ENCODE measurements at places on chromosomes 4 and X.

DNA sequence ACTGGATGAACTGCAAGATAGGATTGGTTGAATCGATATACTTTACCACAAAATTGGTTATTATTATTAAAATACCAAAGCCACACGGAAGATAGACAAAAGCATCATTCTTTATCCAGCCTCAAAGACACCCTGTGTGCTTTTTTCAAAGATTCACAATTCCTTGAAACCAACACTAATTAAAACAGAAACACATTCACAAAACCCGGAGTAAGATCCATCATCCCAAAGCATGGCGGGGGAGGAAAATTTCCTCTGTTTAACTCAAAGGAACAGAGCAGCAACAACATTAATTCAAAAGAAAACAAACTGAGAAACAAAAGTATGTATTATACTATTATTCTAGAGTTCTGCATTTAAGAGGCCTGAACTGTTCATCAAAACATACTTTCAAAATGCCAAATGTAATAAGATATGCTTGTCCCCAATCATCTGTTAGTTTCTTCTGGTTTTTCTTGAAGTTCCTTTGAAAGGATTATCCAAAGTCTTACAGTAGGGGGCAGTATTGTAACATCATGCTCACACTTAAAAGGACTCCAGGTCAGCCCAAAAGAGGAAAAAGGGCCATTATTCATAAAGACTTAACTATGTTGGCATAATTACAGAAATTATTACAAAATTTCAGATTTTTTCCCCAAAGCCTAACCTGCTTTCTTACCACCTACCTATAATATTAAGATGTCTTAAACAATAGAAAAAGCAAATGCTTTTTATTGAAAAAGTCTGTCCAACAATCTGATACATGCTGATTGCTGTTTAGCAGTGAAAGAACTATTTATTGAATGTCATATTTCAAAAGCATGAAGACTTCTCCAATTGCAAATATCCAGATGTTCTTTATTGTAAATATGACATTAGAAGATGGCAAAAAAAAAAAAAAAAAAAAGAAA, 168.7 kb downstream of the SCFD2 start:
- no peak for DNase-seq

DNA sequence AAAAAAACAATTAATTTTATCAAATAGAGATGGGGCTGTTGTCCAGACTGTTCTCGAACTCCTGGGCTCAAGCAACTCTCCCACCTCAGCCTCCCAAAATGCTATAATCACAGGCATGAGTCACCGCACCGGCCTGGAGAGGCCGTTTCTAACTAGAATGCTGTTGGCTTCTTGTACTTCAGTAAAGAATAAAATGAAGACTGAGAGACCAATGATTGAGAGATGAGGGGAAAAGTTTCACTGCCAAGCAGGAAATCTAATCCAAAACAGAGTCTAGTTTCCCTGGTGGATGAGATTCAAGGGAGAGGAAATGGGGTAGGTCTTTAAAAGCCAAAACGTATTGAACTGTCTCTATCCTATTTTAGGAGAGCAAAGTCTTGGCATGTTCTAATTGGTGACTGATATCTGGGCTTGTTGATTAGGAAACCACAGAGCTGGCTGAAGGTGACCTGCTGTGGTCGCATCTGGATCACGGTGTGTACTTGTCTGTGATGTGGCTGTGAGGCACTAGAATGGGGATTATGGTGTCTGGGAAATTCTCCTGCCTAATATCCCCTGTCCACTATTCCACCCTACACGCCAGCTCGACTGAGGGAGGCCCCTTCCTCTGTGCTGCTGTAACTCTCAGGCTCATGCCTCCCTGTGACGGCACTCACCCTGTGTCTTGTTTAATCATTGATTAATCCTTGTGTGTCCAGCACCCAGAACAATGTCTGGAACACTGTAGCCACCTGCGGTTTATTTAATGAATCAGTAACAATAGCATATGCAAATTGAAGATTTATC, 15.0 kb upstream of the TRIM2 start:
- DNase-seq: no peak

- DNase-seq: no peak
These were observed 6.5 kb upstream of the USP46 start for GRCh38 chr4:52665592-52665991.

- DNase-seq: no peak
These were observed 96.5 kb downstream of the ARHGAP10 start for GRCh38 chr4:147828331-147828905.

DNA sequence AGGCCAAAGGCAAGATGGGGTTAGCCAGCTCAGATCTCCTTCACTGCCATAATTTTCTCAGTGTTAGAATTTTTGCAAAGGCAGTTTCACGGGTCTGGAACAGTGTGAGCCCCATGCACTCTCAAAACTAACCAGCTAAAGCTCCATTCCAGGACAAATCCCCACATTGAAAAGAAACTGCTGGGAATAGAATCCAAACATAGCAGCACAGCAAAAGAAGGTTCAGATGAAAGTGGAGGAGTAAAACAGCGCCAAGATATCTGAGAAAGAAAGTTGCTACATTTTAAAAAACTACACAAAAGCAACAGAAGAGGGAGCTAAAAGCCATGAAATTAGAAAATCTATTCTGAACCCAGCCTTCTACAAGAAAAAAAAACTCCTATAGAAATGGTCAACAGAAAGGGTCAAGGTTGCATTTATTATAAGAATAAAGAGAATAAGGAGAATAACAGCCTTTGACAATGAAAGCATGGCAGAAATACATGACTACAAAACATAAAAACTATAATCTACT, 39.6 kb upstream of the SLC7A3 start:
- DNase-seq: no peak

- no peak for DNase-seq
These were observed 106.3 kb downstream of the TRAPPC11 start for GRCh38 chr4:183765251-183765911.

GRCh38 chr4:187139141-187139540, 415.5 kb upstream of the FAT1 start:
- no peak for DNase-seq

GRCh38 chrX:53082773-53083616, 828 bp downstream of the TSPYL2 start:
- DNase-seq: no peak

GRCh38 chr4:71050809-71051208, 57.4 kb downstream of the DCK start:
- DNase-seq: no peak

DNA sequence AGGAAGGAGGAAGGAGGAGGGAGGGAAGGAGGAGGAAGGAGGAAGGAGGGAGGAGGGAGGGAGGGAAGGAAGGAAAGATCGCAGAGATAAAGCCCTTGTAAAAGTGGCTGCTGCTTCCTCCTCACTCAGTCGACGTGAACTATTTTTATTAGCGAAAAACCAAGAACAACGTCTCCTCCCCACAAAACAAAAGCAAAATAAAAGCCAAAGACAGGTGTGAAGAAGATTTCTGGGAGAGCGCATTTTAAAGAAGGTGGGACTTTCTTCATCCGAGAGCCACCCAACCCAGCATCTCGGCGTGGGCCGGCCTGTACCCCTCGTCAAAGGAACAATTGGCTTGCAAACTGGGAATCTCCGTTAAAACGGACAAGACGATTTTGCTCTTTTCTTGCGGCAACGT, 40.7 kb upstream of the ASMTL start:
- DNase-seq: no peak

DNA sequence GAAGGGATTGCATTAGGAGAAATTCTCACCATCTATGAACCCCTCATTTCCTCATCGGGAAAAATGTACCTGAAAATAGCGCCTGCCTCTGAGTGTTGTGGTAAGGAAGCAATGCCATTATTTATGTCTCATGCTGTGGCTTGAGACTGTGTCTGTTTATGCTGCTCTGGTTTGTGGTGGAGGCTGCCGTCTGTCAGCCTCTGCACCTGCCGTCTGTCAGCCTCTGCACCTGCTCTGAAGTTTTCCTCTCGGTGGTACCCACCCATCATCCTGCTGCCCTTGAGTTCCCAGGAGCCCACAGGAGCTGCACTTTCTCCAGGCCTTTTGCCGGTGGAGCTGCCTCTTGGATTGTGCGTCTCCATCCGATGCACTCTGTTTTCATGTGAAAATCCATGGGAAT, 68.5 kb upstream of the PPP2R3B start:
- DNase-seq: no peak

DNA sequence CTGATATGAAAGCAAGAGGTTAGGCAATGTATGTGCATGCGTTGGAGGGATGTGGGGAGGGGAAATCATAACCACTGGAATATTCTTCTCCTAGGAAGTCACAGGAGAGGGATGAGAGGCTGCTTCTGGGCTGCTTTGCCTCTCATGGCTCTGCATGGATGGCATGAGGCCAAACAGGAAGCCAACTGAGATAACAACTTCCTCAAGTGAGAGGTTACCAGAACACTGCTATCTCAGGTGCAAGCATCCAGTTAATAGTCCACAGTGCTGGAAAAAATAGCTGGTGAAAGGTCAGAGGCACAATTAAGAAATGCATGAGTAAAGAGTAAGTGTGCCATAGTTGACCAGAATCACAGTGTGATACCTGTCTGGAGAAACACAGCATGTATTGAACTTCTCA, 113.3 kb downstream of the ELOVL6 start:
- DNase-seq: no peak

DNA sequence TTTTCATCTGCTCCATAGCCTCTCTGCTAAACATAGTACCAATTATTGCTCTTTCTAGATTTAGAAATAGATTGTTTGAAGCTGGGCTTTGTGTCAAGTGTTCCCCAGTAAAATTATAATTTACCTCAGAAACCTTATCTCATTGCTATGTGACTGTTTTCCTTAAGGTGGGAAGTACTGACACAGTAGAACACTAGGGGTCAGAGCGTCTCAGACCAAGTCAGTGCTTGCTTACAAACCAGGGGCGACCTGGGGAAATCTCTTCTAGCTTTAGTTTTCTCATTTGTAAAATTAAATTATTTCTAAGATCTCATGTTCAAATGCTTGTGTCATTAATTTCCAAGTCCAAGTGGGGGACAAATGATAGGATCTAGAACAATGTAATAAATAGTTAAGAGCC, 360.4 kb downstream of the RAPGEF2 start:
- DNase-seq: no peak

- DNase-seq: no peak
These were observed 13.6 kb downstream of the EXOC1 start for GRCh38 chr4:55866973-55867574.
